SK-N-DZ (cell line): ENCODE measurements at places on chromosomes 16 and 17.

- no peak for DNase-seq
These were observed 54.4 kb upstream of the ARHGAP44 start for GRCh38 chr17:12734926-12735325.

DNA sequence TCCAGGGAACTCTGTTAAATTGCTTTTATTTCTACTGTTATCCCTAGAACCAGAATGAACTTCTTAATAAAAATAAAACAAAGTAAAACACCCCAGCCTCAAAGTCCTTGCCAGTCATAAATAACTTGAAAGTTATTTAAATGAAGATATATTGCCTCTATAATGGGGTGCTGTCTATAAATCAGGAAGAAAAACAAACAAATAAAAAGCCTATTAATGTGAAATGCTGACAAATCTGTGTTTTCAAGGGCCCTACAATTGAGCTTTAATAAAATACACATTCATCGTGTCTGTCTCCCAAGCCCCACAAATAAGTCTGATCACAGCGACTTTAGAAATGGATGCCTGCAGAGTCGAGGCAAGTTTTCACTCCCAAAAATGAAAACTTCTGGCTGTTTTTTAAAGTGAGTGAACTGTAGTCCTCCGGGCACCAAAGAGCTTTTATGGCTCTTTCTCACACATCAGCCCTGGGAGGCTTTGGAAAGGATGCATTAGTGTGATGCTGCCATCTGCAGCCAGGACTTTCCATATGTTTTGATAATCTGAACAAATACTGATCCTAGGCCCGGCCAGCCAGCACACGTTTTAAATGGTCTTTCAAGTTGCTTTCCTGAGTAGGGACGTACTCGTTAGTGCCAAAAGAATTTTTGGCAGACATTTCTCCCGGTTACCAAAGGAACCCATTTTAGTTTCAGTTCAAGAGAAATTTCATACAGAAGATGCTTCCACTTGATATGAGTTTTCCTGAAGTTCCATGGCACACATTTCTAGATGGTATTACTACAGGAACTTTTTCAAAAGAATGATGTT is 16.3 kb downstream of the NACA2 start:
- DNase-seq, result peak; percentile 83

GRCh38 chr16:3032624-3033023 is 4.1 kb downstream of the BICDL2 start:
- DNase-seq, result no peak

- DNase-seq, result no peak
These were observed 79.0 kb downstream of the DYNLRB2 start for GRCh38 chr16:80619824-80620223.

DNA sequence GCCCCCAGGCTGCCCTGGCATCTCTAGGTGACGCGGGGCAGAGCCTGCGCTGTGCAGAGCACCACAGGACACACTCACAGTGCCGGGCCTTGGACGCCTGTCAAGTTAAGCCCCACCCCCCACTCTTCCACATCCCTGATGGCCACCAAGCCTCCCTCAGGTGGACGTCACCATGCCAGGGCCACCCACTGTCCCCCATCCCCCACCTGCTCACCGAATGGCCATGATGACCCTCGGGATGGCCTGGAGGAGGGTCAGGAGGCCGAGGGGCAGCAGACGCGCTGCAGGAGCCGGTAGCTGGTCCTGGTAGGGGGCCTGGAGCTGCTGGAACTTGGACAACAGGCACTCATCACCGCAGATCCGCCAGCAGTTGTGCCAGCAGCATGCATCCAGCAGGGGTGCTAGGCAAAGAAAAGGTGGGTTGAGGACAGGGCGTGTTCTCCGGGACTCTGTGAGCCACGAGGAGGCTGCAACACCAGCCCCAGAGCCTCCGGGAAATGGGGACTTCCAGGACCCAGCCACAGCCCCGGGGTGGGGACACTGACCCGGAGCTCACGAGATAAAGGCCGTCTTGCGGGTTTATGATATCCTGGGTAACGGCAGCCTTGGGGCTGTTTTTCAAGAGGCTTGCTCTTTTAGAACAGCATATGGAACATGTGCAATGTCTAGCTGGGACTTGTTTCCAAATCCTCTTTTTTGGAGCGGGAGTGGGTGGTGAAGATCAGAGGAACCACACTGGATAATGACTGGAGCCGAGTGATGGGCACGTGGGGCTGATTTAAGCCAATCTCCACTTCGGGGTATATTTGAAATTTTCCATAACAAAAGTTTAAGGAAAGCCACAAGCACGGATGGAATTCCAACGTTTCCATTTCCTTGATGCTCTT is 11.4 kb downstream of the C16orf95 start:
- DNase-seq, result no peak

DNA sequence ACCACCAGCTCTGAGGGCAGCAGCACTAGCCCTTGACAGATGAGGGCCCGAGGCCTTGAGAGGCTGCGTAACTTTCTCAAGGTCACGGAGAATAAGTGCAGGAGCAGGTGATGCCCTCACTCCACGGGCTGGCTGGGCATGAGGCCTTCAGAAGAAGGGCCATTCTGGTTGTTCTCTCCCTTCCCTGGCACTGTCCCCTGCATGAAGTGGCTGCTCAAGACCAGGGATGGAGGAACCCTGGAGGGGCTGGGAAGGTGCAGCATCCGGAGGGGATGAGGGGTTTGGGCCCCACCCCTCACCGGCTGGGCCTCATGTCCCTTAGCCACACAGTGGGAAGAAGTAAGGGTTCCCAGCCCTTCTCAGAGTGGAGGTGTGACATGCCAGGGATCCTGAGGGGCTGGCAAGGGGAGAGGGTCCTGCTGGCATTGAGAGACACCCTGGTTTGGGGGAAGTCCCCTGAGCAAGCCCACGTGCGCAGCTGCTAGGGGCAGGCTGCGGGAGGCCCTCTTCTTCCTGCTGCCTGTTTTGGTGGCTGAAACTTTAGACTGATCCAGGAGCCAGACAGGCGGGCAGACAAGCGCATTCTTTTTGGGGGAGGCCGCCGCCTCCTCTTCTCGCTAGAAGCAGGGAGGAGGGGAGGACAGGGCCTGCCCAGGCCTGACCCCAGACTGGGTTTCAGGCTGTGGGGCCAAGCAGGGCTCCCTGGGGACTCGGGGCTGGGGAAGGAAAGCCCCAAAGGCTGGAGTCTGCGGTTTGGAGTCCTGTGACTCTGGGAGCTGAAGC is 74.0 kb downstream of the N4BP1 start:
- DNase-seq, result no peak

GRCh38 chr17:18218756-18219415 is 6.5 kb upstream of the LLGL1 start:
- no peak for DNase-seq

GRCh38 chr17:48441231-48441711 is 11.3 kb upstream of the SKAP1 start:
- DNase-seq, result no peak

DNA sequence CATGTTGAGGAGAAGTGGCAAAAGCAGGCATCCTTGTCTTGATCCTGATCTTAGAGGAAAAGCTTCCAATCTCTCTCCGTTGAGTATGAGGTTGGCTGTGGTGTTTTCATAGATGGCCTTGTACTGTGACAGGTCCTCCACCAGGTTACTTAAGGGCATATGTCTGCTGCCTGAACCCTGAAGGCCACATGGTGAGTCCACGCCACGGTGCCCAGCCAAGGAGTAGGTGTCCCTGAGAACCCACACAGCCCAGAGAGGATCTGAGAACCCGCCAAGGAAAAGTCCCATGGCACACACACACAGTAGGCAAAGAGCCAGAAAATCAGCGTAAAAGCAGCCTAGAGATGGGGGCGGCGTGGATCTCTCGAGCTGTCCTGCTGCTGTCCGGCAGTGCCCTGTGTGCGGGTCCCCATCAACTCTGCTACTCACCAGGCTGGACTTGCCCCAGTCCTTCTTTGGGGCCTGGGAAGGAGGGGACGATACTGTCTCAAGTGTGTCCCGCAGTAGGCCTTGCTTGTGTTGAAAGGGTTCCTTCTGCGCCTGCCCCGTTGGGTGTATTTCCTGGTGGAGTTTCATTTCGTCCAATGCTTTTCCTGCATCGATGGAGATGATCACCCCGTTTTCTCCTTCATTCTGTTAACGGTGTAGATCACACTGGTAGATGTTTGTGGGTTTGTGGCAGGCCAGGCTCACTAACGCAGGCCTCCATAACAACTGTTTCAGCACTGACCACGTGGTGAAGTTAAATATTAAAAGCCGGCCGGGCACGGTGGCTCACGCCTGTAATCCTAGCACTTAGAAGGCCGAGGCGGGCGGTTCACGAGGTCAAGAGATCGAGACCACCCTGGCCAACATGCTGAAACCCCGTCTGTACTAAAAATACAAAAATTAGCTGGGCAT is 90.8 kb upstream of the DNAH17 start:
- DNase-seq, result no peak

DNA sequence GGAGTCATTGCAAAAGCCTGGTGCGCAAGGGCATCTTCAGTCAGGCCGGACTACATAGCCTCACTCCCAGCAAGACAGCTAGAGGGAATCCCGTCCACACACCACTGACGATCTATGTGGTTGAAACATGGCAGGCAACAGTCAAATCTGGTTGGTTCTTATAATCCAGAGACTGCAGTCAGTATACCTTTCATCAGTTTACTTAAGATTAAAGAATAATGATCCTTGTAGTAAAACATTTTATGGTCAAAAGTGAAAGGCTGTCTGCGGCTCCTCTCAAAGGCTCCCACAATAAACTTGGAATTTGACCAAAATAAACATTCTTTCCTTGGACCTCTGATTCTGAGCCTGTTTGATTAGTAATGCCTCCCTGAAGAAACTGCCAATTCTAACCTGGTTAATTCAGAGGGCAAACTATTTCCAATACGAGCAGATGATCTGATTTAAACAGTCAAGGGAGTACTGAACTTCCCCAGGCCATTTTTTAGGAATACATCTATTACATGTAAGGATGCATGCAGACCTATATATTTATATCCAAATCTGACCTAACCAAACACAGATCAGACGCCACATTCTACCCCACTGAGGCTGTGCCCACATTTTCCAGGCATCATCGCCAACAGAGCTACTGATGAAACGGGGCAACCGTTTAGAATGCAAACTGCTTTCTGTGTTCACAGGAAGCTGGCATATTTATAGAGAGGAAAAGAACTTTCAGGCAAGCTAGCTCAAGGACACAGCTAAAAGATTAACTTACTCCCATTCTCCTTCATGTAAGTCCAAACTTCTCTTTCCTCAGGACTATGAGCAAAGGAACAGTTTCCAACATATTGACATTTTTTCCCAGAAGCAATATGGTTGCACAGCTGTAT is 15.3 kb upstream of the TXNDC11 start:
- DNase-seq, result no peak

DNA sequence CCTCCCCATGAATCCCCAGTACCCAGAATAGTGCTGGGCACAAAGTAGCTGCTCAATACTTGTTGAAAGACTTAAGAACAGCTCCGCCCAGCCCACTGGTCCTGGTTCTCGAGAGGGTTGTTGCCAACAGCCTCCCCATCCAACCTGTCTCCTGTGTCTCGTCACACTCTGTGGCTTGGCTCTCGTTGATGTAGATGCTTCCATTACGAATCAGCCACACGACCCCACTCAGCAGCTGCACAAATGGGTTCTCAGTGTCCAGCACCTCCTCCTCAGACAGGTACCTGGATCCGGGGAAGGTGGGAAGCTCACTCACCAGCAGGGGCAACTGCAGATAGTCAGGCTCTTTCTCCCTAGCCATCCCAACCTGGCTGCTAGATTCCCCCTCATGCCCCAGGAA is 2.1 kb downstream of the NAGPA start:
- DNase-seq, result no peak

DNA sequence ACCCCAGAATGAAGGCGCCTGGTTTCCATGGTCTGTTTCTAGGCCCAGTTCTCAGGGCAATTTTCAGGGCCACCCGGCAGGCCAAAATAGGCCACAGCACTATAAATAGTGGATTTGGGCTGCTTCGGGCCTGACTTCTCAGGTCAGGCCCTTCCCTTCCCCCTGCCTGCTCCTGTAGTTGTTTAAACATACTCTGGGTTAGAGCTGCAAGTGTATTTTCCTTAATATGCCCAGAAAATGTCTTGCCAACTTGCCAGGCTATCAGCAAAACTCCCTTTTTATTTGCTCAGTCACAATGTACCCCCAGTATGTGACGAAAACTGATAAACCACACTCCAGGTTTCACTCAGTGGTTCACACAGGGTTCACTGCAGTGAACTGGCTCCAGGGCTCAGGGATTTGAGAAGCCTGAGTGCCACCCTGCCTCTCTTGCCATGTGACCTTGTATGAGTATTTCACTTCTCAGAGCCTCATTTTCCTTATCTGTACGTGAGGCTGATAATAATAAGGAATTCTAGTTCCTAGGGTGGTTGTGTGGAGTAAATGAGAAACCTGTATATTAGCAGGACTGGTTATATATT is 76.5 kb downstream of the GPRC5B start:
- no peak for DNase-seq

GRCh38 chr17:68693466-68693865 is 92.3 kb upstream of the FAM20A start:
- DNase-seq, result no peak

DNA sequence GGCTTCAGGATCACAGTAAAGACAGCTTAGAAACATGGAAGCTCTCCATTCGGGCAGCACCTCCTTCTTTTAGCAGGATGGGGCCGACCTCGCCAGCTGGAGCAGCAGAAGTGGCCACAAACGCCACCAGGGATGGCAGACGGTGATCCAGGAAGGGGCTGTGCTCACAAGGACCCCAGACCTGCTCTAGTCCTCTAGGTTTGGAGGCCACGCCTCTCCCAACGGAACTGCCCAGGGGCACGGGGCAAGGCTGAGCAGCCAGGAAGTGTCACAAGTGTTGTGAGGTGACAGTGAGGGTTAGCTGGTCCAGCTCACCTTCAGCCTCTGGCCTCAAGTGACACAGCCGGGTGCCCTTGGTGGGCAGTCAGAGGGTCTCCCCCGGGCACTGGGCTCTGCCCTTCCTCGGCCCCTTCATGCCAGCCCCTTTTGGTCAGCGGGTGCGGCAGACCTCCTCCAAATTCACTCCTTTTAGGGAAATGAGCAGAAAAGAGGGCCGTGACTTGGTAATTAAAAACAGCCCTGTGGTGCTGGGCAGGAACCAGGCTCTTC is 20.4 kb downstream of the CEP295NL start:
- DNase-seq, result no peak

- DNase-seq, result no peak
These were observed 109.9 kb downstream of the METRNL start for GRCh38 chr17:83189044-83190003.

DNA sequence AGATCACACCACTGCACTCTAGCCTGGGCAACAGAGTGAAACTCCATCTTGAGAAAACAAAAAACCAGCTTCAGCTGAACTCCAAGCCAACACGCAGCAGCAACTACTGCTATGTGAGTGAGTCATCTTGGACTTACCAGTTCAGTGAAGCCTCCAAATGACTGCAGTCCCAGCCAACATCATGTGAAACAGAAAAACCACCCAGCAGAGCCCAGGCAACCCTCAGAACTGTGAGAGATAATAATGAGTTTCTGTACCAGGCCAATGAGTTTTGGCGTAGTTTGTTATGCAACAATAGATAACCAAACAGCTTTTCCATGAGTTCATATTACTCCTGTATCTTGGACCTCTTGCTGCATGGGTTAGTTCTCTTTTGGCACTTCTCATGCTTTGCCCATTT is 23.3 kb downstream of the PHF12 start:
- DNase-seq, result no peak

DNA sequence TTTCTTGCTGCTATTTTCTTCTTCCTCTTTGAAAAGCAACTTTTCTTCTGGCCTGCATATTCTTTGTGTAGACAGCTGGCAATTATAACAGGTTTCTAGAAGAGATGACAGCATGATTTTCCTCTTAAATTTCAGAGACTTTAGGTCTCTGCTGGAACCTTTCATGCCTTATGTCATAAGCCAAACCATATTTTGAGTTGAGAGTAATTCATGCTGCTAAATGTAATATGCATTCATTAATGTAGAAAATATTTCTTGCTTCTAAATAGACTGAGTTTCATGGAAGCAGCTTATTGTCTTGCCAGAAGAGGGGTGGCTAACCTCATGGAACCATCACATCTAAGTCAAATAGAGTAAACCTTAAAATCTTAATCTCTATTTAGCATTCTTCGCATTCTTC is 25.9 kb upstream of the ABCA9 start:
- DNase-seq, result no peak
